CD4-positive, alpha-beta T cell treated with Interleukin-6 for 4 hours (primary cell): ENCODE measurements at places on chromosomes 6 and 20.
A peak's percentile ranks its signal among the peaks of the same experiment; 100 is the strongest.

DNA sequence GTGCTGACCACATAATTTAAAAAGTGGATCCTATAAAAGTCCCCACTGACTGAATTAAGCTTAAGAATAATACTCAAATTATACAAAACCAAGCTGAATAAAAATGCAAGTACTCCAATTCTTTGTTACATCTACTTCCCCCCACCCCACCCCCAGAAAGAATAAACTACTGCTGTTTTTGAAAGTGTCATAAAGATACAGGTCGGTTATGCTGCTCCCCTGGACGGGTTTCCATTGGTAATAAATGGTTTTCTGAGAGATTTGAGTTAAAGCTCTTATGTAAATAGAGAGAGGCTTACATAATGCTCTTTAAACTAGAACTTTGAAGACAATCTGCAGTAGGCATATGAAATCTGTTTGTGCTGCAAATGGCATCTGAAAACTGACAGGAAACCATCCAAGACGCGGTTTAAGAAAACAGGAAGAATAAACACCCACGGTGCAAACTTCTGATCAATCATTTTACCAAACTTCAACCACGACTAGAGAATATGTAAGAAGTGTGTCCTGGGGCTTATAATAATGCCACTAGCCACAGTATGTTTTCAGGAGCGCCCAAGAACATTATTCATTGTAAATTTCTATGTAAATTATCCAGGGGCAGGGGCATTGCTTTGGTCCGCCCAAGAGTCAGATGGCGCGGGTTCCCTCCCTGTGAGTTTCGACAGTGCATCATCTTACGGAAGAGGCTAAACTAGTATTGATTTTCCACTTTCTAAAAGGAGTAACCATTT lies 10.8 kb upstream of the POU3F2 start:
- no peak for DNase-seq

DNA sequence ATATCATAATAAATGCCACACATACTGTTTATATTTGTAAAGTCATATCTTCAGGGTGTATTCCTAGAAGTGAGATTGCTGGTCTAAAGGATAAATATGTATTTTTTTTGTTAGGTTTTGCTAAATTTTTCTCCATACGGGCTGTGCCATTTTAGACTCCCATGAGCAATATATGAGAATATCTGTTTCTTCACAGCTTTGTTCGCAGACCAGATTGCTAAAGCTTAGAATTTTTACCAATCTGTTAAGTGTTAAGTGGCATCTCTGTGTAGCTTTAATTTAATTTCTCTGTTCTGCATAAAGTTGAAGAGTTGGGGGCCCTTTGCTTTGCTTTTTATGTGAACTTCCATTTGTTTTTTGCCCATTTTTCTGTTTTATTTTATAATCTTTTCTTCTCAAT lies 32.3 kb upstream of the NUS1 start:
- no peak for DNase-seq

GRCh38 chr6:24876499-24877465 lies 59.0 kb downstream of the RIPOR2 start:
- DNase-seq: no peak

GRCh38 chr6:146881228-146882181 lies 282.7 kb downstream of the ADGB start:
- DNase-seq: no peak

DNA sequence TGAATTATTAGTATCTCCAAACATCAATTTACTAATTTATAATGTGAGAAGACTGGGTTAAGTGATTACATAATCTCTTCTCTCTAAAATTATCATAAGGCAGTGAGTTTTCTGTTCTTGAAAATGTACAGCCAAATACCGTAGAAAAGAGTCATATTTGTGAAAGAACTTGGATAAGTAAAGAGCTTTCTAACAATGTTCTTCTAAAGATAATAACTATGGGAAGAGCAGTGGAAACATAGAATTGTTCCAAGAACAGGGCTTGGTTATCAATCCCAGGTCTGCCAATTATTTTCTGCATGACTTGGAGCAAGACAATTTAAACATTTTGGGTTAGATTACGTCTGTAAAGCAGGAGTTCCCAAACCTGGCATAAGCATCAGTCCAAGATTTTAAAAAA lies 198.1 kb upstream of the SGK1 start:
- DNase-seq: no peak

DNA sequence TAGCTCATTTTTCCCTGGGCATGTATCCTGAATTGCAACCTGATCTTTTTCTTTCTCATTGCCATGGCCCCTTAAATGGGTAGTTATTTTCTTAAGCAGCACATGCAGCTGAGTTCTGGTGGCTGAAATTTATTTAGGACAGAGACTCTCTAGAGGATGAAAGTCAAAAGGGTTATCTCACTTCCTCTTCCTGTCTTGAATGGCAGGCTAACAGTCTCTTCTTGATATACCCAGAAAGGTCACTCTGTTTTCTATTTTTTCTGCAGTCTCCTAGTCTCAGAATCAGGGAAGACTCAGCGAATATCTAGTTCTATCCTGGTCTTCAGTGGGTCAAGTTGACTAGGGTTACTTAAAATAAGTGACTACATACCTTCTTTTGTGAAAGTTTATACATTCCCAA lies 243.3 kb downstream of the EPHA7 start:
- no peak for DNase-seq

DNA sequence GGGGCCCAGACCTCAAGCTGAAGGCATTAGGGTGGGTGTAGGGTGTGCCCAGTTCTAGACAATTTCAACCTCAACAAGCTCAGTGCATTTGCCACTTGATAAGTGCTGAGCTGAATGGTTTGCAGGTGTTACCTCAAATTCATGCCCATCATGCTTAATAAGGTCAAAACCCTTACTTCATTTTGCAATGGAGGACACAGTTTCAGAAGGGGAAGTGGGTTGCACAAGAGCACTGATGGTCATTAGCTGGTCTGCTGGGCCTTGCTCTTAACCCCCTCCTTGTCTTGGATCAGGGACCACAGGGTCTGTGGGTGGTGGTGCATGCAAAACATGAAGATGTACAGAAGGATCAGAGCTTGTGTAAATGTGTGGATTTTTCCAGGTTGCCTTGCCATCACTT lies 71.0 kb upstream of the SIRPA start:
- no peak for DNase-seq

DNA sequence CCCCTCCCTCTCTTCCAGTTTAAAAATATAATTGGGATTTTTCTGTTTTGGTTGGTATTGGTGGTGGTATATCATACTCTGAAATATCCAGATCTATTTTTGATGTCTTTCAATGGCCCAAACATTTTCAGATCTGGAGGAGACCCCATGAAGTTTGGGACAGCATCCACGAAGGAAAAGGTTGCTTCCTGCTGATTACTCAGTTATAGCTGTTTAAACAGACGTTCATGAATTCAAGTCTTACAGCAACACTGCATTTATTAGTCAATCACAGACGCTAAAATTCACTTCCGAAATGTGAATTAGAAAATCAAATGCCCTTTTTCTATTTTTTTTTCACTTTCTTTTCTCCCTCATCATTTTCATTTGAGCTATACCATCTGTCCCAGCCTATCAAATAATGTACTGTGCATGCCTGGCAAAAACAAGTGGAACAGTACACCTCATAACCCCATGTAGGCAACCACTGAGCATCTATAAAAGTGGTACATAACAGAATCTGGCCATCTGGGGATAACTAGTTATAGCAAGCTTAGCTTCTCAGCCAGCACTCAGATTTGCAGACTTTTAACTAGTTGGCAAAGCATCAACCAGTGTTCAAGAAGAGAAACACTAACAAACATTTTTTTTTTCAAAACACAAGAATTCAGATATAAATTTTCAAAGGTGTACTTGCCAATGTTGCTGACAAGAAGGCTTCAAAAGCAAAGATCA lies 124.5 kb downstream of the HIVEP2 start:
- DNase-seq: no peak

- DNase-seq: peak; percentile 16
Measured at GRCh38 chr20:63957690-63958441, 1.6 kb upstream of the UCKL1 start.

DNA sequence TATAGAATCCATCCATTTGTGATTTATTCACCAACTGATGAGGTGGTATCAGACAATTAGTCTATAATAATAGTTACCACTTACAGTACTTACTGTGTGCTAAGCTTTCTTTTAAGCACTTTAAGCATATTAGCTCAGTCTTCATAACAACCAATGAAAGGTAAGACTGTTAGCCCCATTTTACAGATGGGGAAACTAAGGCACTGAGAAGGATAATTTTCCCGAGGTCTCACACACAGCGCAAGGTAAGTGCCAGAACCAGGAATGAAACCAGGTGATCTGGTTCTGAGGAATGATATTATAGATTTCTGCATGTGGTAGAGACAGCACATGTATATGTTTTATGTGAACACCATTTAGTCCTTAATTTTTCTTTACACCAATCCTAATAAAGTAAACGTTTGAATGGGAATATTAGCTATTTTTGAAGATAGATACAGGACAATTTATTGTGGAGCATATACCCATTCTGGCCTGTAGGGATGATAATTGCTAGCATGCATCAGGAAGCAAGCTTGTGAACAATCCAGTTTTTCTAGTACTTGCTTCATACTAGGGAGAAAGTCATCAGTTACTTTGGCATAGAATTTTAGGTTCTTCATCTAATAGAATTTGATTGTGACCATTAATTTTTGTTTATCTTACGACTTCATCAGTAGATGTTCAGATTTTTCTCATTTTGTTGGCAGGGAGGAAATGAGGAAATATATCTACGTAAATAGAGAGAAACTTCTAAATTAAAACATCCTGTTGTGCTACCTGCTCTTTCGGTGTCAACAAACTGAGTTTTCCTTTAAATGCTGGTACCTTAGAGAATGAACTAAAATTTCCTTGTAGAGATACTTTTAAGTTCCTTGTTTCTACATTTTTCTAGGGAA lies 3.0 kb downstream of the YWHAB start:
- no peak for DNase-seq

GRCh38 chr20:13255356-13255755 lies 34.3 kb downstream of the ISM1 start:
- no peak for DNase-seq

GRCh38 chr6:70186461-70186860 lies 116.4 kb downstream of the COL9A1 start:
- no peak for DNase-seq

- no peak for DNase-seq
Measured at GRCh38 chr6:160121558-160121957, at the start of gene SLC22A1. Gene SLC22A1, plus strand, starts transcription at chr6:160121815. Its CDS starts 121 bp downstream, at chr6:160121936.
